EH (cell line): ENCODE measurements at places on chromosomes 5 and 9.
A peak's percentile ranks its signal among the peaks of the same experiment; 100 is the strongest.

DNA sequence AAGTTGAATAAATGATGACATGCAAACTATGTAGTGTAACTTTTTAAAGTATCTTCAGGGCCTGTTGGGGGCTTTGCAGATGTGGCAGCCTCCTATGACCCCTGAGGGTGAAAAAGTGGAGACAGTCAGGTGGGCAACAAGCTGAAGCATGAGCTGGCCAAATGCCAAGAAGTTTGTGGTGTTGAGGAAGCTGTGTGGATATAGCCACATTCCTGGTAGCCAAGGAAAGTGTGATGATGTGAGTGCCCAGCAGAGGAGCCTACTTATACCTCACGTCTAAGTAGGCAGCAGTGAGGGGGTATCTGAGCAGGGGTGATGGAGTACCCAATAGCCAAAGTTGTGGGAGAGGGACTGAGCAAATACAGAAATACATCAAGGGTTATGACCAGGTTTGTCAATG, 621.2 kb upstream of the CDH6 start:
- DNase-seq: no peak

DNA sequence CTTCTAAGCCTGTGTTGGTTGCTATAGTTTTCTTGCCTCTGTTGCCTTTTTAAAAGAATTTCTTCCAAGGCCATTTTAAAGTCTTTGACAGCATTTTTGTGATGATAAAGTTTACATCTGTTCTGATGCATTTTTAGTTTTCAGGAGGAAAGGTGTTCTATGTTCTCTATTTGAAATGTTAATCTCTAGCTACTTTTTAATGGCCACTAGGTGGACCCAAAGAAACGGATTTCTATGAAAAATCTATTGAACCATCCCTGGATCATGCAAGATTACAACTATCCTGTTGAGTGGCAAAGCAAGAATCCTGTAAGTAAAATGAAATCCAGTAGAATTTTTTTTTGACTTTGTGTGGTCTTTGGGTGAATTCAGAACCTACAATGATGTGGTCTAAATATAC, 60.2 kb downstream of the MELK start:
- peak; percentile 53 for DNase-seq

- DNase-seq: peak; percentile 52
Measured at GRCh38 chr9:130805510-130806326, 29.3 kb upstream of the ABL1 start.

DNA sequence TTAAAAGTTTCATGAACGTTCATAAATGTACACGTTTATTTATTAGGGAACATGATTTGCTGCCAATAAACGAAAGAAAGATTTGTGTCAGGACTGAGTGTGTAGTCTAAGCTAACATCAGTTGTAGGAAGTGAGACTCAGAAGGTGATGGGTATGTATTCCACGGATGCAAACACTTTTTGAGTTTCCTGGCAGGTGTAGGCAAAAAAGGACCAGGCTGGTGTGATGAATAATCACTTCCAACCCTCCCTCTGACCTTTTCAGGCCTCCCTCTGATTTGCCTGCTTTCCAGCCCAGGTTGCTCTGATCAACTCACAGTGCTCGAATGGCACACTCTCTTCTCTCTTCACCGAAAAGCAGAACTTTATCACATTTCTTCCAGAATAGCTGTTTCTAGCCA, 51.8 kb downstream of the BASP1 start:
- DNase-seq: no peak

- DNase-seq: no peak
Measured at GRCh38 chr5:108167174-108167573, 214.7 kb downstream of the FBXL17 start.

DNA sequence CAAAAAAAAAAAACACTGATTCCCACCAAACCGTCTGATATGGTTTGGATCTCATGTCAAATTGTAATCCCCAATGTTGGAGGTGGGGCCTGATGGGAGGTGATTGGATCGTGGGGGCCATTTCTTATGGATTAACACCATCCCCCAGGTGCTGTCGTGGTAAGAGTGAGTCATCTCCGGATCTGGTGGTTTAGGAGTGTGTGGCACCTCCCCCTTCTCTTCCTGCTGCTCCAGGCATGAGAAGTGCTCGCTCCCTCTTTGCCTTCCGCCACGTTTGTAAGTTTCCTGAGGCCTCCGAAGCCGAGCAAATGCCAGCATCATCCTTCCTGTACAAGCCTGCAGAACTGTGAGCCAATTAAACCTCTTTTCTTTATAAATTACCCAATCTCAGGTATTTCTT, 45.2 kb downstream of the HSD17B3 start:
- DNase-seq: no peak

- DNase-seq: no peak
Measured at GRCh38 chr9:112809351-112809848, 58.8 kb downstream of the SNX30 start.

GRCh38 chr9:27125030-27125429, 16.0 kb downstream of the TEK start:
- DNase-seq: peak; percentile 86

- no peak for DNase-seq
Measured at GRCh38 chr9:133797406-133798105, 59.4 kb upstream of the SARDH start.

DNA sequence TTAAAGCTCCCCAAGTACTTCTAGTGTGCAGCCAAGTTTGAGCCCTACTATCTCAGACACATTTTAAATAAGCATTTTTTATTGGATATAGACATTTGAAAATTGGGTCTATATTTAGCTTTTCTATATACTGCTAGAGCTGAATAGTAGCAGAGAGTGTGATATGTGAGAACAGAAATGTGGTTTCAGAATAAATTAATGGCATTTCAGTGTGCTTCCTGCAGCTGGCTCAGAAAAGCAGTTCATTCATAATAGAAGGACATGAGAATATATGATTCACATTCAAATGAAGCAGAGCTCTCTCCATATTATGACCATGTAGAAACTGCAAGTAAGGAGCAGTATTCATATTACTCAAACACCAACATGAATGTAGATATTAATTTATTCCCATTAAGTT, 464.0 kb downstream of the PTPRD start:
- no peak for DNase-seq

DNA sequence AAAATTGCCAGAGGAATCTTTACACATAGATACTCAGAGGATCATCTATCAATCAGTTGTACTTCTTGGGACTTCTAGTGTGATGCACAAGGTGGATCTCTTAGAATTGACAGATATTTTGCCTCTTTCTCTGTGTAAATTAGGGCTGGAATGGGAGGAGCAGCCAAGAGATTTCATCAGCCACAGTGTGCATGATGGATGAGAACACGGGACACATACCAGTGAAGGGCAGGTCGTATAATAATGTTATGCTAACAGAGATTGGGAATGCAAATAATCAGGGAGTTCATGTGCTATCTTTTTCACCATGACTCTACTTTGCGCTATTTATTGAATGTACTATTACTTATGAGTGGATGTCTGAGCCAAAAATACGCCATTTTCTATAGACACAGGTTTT, 43.3 kb upstream of the ISOC1 start:
- DNase-seq: no peak

DNA sequence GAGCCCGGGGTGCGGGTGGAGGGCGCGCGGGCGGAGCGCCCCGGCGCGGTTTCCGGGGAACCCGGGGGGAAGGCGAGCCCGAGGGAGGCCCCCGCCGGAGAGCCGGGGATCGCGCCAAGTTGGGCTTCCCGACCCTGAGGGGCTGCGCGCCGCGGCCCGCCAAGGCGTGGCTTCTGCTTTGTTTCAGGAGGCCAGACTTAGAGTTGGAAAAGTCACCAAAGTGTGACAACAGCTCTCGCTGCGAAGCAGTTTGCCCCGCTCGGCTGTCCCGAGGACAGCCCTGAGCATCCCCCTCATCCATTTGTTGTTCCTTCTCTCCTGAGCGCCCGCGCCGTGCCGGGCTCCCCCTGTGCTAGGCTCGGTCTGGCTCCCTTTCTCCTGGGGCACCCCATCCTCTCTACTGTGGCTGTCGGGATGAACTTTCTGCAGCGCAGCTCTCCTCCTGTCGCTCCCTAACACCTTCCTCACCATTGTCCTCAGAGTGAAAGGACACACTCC, 410 bp downstream of the GLIPR2 start:
- DNase-seq: peak; percentile 27

DNA sequence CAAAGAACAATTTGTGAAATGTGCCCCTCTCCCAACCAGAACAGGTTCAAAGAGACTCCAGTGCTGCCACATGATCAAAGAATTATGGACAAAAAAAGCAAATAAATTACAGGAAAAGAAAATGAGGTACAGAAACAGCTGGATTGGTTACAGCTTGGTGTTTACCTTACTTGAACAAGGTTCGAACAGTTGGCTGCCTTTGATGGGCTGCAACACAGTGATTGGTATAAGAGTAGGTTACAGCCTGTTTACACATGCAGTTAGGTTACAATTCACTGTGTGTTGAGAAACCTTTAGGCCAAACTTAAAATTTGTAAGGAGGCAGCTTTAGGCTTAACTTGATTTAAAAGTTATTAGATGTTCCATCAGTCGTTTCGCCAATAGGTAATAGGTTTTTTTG, 3.4 kb upstream of the MOCS2 start:
- no peak for DNase-seq

GRCh38 chr5:128777052-128777451, 188.2 kb upstream of the SLC27A6 start:
- DNase-seq: no peak

DNA sequence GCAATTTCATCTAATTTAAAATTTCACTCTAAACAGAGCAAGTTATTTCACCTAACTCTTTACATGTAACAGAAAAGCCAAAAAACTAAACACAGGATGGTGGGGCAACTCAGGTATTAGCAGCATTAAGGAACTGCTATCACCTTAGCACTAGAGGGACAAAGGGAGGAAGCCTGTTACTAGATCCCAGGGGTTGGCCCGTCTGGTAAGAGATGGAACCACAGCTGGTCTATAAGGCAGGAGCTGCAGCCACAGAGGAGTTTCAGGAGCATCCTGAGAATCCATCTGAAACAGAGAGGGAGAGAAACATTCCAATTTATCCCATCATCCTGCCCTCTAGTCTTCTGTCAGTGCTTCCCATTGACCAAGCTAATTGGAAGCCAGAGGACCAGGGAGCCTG, 300.3 kb downstream of the MRPS30 start:
- no peak for DNase-seq

DNA sequence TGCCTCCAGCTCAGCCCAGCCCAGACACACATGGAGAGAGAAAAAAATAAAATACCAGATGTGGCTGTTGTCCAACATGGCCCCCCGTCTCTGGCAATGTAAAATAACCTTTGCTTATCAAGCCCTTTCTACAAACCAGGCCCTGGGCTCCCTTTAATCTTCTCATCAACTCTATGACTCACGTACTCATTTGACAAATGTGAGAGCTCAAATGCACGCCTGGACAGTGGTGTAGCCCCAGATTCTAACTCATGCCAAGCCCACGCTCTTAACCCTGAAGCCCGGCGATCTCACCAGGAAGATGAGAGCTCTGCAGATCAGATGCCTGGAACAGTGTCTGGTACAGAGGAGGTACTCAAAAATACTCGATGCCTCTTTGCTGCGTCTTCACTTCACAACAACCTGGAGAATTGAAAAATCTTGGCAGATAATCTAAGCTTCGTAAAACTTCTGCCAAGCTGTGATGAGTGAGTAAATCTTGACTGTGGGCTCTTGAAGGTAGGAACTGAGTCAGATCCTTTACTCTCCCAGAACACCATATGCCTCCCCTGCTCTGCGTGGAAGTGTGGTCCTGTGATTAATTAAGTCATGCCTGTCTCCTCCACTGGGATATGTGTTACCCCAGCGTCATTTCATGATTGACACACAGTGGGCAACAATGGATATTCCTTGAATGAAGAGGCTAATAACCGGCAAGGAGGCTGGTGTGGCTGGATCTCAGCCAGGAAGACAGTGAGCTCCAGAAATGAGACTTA, 102.0 kb upstream of the FSTL4 start:
- no peak for DNase-seq

GRCh38 chr5:160657622-160658458, 194.2 kb downstream of the ATP10B start:
- no peak for DNase-seq

DNA sequence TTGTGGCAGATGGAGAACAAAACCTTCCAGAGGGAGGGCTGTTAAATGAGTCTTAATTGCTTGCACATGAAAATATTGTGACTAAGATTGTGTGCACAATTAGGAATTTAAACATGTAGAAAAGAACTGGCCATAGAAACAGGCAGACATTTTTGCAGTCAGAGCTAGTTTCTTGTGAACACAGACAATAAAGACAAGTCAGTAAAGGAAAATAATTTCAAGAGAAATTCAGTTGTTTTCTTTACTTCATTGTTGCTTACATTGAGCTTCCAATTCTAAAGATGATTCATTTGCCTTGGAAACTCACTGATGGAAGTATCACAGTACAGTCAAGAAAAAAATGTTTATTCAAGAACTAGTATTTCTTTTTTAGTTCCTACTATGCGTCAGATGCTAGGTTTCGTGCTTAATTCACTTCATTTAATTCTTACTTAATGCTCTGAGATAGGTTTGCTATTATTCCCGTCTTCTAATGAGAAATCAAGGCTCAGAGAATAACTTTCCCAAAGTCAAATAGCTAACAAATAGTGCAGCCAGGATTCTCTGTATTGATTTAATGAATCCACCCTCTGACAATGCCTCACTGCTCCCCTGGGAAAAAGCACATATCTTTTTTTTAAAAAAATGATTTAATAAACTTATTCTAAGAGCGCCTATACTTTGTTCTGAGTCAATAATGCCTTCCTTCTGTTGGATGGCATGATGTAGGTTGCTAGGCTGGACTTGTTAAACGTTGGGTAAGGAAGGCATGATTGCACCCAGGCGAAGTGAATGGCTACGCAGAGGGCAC, 581.4 kb downstream of the RAB3C start:
- peak; percentile 69 for DNase-seq

- no peak for DNase-seq
Measured at GRCh38 chr9:113724202-113724601, 151.9 kb upstream of the ZNF618 start.

GRCh38 chr9:96031916-96032534, 156.5 kb downstream of the ERCC6L2 start:
- no peak for DNase-seq

DNA sequence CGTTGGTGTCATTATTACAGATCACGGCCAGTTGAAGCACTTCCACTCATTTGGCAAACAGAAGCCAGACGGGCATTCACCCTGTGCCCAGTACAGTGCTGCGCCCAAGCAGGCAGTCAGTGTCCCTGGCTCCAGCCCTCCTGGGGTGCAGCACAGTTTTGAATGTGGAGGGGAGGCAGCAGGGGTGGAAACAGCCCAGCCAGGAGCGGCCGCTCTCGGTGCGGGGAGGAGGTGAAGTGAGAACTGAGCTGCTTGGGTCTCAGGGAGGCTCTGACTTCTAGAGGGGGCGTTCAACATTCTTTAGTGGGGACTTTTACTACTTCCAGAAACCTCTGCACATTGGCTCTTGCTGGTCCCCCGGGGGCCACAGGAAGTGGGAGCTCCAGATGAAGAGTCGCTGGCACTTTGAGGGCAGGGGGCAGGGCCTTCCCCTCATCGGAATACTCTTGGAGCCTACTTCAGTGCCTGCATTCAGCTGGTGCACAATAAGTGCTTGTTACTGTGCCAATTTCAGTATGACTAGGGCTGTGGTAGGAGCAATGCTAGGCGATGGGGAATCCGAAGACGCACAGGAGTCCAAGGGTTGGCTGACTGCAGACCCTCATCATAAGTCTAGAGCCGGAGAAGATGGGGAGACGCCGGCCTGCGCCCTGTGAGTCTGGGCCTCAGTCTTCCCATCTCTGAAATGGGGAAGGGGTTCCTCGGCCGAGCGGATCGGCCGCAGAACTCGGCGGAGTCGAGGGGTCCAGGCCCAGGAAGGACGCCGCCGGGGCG, 492 bp upstream of the NEK6 start:
- peak; percentile 37 for DNase-seq
